Kidney capillary endothelial cell (primary cell): ENCODE measurements at places on chromosomes 4 and X.
A peak's percentile ranks its signal among the peaks of the same experiment; 100 is the strongest.

- DNase-seq: no peak
These were observed 225.8 kb upstream of the NOCT start for GRCh38 chr4:138789796-138790195.

- no peak for DNase-seq
These were observed 25.6 kb downstream of the KDM6A start for GRCh38 chrX:44898411-44899221.

DNA sequence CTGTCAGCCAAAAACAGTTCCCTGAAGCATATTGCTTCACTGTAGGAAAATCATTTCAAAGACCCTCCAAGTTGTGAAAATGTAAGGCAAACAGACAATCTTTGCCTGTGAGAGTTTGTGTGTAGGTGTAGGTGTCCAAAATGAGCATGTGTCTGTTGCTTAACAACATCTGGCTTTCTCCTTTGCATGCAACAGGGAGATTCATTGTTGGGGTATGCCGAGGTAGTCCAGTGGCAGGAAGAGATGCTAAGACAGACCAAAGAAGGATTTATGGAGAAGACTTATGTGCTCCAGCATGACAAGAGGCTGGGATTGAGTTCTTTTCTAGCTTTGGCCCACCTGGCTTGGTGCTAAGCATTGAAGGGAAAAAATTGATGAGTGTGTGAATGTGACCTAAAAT is 29.8 kb upstream of the SMAD1 start:
- DNase-seq: no peak

- no peak for DNase-seq
These were observed 110.4 kb upstream of the RXFP1 start for GRCh38 chr4:158411269-158411668.

DNA sequence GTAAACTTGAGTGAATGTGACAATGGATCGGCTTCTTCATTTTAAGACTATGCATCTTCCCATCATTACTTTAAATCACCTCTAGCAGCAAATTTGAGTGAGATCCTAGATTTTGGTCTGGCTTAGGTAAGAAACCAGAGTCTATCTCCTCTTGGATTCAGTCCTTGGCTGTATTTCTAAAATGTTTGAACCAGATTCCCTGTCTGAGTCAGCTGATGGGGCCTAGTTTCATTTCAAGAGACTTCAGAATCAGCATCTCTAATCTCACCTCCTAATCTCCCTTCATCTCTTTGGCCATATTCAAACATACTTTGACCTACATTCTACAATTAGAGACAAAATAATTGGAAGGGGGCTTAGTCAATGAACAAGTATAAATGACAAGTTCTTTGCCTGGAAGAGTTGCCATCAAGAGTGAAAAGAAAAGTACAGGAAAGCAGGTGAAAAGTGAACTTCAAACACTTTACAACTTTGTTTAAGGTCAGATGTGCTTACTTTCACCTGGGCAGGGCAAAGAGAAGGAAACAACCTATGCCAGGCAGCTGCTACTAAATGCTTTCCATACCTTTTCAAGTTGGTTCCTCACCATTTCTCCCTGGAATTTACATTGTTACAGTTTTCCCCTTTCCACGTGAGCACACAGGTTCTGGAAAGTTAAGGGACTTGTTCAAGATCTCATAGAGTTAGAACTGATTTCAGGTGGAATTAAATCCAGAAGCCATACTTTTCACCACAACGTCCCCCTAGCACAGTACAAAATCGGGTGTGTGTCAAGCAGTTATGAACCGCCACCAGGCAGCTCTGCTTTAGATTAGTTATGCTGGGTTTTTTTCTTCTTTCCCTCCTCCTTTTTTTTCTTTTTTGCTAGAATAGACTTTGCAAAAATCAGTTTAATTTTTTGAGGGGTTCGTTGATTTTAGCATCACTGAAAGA is 30.7 kb upstream of the PITX2 start:
- DNase-seq: no peak

GRCh38 chr4:70739496-70740337 is 18.0 kb downstream of the RUFY3 start:
- DNase-seq: no peak

GRCh38 chr4:169293343-169294176 is 22.8 kb upstream of the SH3RF1 start:
- DNase-seq: no peak

GRCh38 chr4:80155316-80155982 is 41.9 kb upstream of the PRDM8 start:
- DNase-seq: no peak

GRCh38 chrX:128020701-128021100 is 31.5 kb downstream of the ACTRT1 start:
- DNase-seq: no peak

DNA sequence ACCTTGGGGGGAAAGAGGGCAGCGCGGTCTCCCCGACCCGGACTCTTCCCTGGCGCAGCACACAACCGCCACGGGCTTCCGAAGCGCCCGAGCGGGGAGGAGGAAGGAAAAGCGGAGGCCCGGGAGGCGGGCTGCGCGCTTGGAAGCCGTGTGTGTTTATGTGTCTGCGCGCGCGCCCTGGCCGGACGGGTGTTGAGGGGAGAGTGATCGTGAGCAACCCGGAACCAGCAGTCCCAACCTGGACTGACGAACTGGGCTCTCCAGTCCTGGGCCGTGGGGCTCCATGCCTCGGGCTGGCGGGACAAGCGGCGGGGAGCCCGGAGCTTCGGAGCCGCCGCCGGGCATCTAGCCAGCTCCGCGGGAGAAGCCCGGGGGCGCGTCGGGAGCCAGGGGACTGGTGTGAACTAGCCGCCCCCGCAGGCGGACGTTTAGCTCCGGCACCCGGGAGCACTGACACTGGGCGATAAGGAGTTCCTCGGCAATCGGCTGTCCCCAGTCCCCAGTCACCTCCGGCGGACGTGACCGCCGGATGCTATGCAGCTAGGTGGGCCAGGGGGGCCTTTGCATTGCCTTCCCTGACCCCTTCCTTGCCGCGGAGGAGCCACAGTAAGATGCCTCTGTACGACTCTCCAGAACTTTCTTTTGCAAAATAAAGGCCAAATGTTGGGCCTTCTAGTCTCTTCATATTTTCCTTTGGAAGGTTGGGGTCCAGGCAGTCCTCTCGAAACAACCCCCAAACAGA is 74.8 kb upstream of the BCOR start:
- no peak for DNase-seq

DNA sequence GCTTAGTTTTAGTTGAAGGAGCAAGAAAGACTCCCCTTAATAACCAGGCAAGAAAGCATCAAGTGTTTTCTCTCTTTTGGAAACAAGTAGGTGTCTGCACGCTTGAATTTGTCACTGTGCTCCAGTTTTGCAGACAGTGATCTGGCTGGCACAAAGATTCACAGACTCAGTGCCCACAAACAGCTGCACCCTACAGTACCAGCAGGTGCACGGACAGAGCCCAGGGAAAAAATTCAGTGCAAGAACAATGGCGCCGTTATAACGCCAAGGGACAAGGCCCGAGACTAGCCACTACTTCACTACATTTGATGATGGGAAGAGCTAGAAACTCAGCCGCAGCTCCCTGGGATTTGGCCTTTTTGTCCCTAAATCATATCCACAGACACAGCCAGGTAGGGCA is 56.0 kb downstream of the ZNF827 start:
- DNase-seq: no peak

- DNase-seq: no peak
These were observed 139.7 kb downstream of the PPARGC1A start for GRCh38 chr4:23750125-23750524.

- DNase-seq: no peak
These were observed 821 bp downstream of the PLK4 start for GRCh38 chr4:127881563-127881864.

DNA sequence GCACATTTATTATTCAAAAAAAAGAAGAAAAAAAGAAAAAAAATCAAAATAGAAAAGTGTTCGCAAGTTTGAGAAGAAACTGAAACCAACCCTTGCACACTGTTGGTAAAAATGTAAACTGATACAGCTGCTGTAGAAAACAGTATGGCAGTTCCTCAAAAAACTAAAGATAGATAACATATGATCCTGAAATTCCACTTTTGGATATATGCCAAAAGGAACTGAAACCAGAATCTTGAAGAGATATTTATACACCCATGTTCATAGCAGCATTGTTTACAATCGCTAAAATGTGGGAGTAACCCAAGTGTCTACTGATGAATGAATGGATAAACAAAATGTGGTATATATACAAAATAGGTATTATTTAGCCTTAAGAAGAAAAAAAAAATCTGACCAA is 155.4 kb downstream of the TBCK start:
- no peak for DNase-seq

GRCh38 chrX:2559124-2559523 is 58.3 kb upstream of the DHRSX start:
- DNase-seq: no peak

GRCh38 chrX:107560980-107561379 is 67.3 kb upstream of the PRPS1 start:
- no peak for DNase-seq

DNA sequence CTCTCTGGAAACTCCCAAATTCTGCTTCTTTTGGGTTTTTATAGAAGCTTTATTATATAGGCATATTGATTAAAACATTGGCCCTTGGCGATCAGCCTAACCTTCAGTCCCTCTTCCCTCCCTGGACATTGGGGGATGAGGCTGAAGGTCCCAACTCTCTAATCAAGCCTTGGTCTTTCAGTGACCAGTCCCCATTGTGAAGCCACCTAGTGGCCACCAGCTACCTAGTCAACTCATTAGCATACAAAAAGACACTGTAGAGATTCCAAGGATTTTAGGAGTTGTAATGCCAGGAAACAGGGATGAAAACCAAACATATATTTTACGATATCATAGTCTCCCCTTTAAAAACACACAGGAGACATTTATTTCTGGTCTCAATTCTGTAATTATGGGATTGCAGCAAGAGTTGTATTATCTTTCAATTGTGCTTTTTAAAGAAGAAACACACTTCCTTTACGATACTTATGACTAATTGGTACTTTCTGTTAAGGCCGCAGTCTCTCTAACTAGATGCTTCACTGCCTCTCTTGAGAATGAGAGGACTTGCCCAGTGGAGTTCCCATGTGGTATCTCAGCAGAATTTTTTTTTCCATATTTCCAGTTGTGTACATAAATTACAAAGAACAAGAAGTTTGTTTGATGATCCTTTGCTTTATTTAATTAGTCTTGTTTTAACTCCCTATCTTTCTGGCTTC is 58.2 kb downstream of the WDR17 start:
- peak; percentile 10 for DNase-seq

GRCh38 chrX:20147561-20147960 is 5.9 kb upstream of the EIF1AX start:
- DNase-seq: no peak

GRCh38 chr4:168648929-168649328 is 152.1 kb downstream of the PALLD start:
- DNase-seq: peak; percentile 30

GRCh38 chrX:17718649-17719165 is 18.6 kb upstream of the SCML1 start:
- no peak for DNase-seq

DNA sequence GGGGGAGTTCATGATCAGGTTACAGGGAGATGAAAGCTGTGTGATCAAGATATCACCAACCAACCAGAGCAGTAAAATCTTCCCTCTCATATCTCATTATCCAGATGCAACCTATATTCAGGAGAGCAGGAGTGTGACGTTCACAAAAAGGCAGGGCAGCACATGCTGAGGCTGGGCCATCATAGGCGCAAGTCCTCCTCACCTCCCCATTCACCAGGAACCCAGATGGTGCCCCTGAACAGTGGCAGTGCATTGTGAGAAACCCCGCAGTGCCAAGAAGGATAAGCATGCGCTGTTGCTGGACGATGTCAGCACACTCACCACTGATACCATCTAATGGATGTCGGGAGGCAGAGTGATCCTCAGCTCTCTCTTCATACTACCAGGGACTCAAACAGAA is 170.9 kb downstream of the COL25A1 start:
- no peak for DNase-seq

- no peak for DNase-seq
These were observed 134.6 kb downstream of the ASMT start for GRCh38 chrX:1749499-1749898.

- peak; percentile 45 for DNase-seq
These were observed 24.6 kb upstream of the GPR50 start for GRCh38 chrX:151151665-151152267.

DNA sequence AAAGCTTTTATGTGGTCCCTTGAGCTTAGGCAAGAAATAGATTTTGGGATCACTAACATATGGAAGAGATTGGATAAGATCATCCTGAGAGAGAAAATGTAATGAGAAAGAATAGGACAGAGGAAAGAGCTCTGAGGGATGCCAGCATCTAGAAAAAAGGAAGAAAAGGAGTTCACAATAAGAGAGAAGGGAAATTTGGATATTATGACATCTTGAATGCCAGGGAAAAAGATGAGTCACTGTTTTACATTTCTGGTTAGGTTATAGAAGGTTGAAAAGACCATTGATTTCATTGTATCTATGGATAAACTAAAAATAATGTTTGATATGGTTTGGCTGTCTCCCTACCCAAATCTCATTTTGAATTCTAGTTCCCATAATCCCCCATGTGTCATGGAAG is 208.5 kb downstream of the MAD2L1 start:
- no peak for DNase-seq
